ENCODE measurements at places on chromosomes 1 and 21.

DNA sequence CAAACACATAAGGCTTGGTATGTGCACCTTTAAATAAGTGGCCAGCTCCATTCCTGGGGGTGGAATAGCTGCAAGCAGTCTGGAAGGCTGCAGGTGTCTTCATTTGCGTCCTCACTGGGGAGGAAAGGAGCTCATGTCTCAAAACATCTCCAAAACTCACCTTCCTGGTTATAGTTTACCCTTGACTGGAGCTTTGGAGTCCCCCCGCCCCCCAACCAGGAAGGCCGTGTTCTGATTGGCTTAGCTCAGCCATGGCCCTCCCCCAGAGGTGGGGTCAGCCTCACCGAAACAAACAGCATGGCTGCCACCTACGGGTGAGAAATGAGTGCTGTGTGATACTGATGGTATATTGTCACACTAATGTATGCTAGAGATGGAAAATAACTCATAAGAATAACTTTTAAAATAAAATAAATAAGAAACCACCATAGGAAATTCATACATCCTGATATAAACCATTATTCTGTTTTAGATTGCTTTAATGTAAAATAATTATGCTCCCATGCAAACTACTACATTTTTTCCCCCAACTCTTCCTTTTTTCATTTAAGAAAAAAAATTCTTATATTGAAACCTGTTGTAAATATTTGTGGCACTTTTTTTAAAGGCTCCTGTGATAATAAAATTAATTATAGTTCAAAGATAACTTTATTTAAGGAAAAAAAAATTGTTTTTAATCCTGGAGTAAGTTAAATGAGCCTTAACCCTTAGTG, 90.8 kb downstream of the ZP4 start:
- peaks cover 4% of the 10 kb centered on the region for H3K27me3 ChIP-seq
- H3K4me1 ChIP-seq = no peaks in the 10 kb centered on the region
- no peak overlapping the region for H3K27ac ChIP-seq
- H3K4me3 ChIP-seq = no peak overlapping the region

DNA sequence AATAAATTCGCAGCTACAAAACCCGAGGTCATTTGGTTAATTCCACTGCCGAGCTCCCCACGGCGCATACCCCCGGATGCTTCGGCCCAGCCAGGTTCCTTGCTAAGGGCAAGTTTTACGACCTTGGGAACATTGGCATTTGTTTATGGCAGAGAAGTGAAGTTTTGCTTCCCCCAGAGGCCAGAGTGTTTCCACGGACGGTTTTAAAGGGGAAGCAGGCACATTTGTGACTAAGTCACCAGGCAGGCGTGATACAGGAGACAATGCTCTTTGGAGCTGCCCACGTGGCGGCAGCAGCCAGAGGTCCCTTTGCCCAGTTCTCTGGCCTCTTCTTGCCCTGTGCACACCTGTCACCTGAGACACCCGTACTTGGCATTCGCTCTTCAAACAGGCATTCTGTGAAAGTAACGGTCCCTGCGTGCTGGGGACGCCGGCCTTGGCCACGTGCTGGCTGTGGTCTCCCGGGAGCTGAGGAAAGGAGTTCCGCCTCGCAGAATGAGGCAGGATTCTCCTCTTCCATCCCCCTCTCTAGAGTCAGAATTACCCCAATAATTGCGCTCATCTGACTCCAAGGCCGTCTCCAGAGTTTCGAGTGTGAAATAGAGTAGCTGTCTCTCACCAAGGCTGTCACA, 138.3 kb downstream of the PRDM16 start:
- no peaks in the 10 kb centered on the region for H3K4me1 ChIP-seq
- H3K4me3 ChIP-seq = no peak overlapping the region
- H3K27ac ChIP-seq = no peak overlapping the region
- no peaks in the 10 kb centered on the region for H3K36me3 ChIP-seq
- DNase-seq = no peak

- H3K4me3 ChIP-seq = no peak overlapping the region
- H3K27ac ChIP-seq = no peak overlapping the region
- no peaks in the 10 kb centered on the region for H3K27me3 ChIP-seq
- H3K36me3 ChIP-seq = no peaks in the 10 kb centered on the region
- no peak for DNase-seq
- H3K4me1 ChIP-seq = no peaks in the 10 kb centered on the region
Measured at GRCh38 chr1:245598524-245599305, 443.9 kb downstream of the KIF26B start.

DNA sequence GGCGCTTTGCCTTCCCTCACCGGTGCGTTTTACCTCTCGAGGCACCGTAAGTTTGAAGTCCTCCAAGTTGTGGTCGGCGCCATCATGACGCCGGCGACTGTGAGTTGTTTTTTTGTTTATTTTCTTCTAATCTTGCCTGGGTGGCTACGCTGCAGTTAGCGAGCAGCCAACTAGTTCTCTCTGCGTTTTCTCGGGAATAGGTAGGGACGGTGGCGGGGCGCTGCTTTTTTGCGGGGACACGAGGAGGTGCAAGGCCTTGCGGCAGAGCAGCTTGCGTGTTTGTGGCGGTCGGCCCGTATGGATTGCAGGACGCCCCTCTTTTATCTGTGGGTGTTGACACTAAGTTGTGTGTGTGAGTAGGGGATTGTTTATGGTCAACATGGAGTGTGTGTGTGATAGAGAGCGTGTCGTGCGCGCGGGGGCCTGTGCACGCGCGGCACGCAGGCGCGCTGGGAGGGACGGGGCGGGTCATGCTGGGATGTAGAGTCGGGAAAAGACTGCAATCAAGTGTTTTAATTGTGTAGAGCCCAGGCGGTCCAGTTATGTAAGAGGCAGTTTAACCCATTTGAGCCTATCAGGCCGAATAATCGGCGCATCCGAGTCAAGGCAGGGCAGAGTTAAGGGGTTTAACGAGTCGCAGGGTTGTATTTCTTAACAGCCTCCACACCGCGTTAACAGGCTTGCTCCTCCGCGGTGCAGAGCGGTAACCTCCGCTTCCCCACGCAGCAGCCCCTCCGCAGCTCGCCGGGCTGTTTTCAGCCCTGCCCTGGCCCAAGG, 1.2 kb upstream of the NEGR1 start:
- peaks cover 16% of the 10 kb centered on the region for H3K4me1 ChIP-seq
- no peaks in the 10 kb centered on the region for H3K36me3 ChIP-seq
- peaks cover 22% of the 10 kb centered on the region for H3K27me3 ChIP-seq
- H3K4me3 ChIP-seq = no peak overlapping the region
- DNase-seq = peak; percentile 38

GRCh38 chr1:200905411-200906052, 10.8 kb downstream of the INAVA start:
- peaks cover 11% of the 10 kb centered on the region for H3K4me1 ChIP-seq
- peaks cover 23% of the 10 kb centered on the region for H3K27me3 ChIP-seq
- no peak overlapping the region for H3K4me3 ChIP-seq
- H3K27ac ChIP-seq = no peak overlapping the region

GRCh38 chr1:185795181-185795580, 61.0 kb downstream of the HMCN1 start:
- DNase-seq = no peak
- no peaks in the 10 kb centered on the region for H3K36me3 ChIP-seq
- no peaks in the 10 kb centered on the region for H3K4me1 ChIP-seq
- H3K27me3 ChIP-seq = peaks cover 4% of the 10 kb centered on the region

- peaks cover 80% of the 10 kb centered on the region for H3K4me1 ChIP-seq
- peak; percentile 80 for DNase-seq
- H3K27ac ChIP-seq = peak overlapping the region; percentile 98
- H3K4me3 ChIP-seq = peak overlapping the region; percentile 80
Measured at GRCh38 chr1:154747740-154748404, 122.2 kb downstream of the KCNN3 start.

DNA sequence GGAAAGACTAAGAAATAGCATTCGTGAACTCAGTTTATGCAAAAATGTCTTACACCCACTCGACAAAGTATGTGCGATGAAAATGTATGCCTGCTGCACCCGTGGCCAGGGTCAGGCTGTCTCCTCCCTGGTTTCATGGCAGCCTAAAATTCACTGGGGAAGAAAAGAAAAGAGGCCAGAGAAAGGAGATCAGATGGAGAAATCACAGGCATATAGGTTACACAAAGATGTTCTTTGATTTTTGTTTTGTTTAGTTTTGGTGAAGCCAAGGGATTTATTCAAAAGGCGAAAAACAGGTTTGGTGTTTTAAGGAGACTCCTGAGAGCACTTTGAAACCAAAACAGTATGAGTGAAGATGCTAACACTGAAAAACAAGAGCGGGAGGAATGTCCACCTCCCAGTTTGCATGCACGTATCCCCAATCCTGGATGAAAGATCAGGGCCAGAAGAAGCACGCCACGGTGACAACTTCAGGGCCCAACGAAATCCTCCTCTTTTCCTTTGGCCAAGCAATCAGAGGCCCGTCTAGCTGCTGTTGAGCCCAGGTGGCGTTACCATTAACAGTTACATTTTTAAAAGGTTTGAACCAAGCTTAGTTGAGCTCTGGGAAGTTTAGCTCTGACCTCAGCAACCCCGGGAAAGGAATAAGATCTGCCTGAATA, 992 bp upstream of the SSX2IP start:
- peak overlapping the region; percentile 91 for H3K4me3 ChIP-seq
- no peaks in the 10 kb centered on the region for H3K27me3 ChIP-seq
- peak; percentile 25 for DNase-seq
- no peaks in the 10 kb centered on the region for H3K36me3 ChIP-seq

- H3K36me3 ChIP-seq = peaks cover 5% of the 10 kb centered on the region
- peaks cover 30% of the 10 kb centered on the region for H3K4me1 ChIP-seq
- peak overlapping the region; percentile 13 for H3K27ac ChIP-seq
- H3K27me3 ChIP-seq = no peaks in the 10 kb centered on the region
- H3K4me3 ChIP-seq = no peak overlapping the region
Measured at GRCh38 chr1:243413431-243414151, 157.8 kb downstream of the SDCCAG8 start.

- H3K27me3 ChIP-seq = no peaks in the 10 kb centered on the region
- no peak overlapping the region for H3K4me3 ChIP-seq
- no peak for DNase-seq
- peaks cover 11% of the 10 kb centered on the region for H3K36me3 ChIP-seq
Measured at GRCh38 chr21:35108887-35109286, 59.8 kb upstream of the RUNX1 start.

- DNase-seq = peak; percentile 41
- H3K4me1 ChIP-seq = peaks cover 45% of the 10 kb centered on the region
- H3K4me3 ChIP-seq = no peak overlapping the region
- no peak overlapping the region for H3K27ac ChIP-seq
- no peaks in the 10 kb centered on the region for H3K27me3 ChIP-seq
- H3K36me3 ChIP-seq = peaks cover 18% of the 10 kb centered on the region
Measured at GRCh38 chr1:8554956-8555534, 237.1 kb downstream of the SLC45A1 start.

- H3K27ac ChIP-seq = peak overlapping the region; percentile 89
- no peaks in the 10 kb centered on the region for H3K27me3 ChIP-seq
- peak; percentile 14 for DNase-seq
Measured at GRCh38 chr1:41657679-41658295, 173.3 kb upstream of the EDN2 start.

GRCh38 chr1:117130526-117130925, 9.0 kb upstream of the TRIM45 start:
- no peaks in the 10 kb centered on the region for H3K36me3 ChIP-seq
- DNase-seq = no peak
- no peak overlapping the region for H3K27ac ChIP-seq
- H3K27me3 ChIP-seq = peaks cover 13% of the 10 kb centered on the region
- no peak overlapping the region for H3K4me3 ChIP-seq
- no peaks in the 10 kb centered on the region for H3K4me1 ChIP-seq

GRCh38 chr1:22447621-22448111, 4.0 kb upstream of the ZBTB40 start:
- no peak overlapping the region for H3K27ac ChIP-seq
- no peak for DNase-seq
- no peak overlapping the region for H3K4me3 ChIP-seq
- H3K27me3 ChIP-seq = peaks cover 3% of the 10 kb centered on the region
- peaks cover 15% of the 10 kb centered on the region for H3K4me1 ChIP-seq

Data from activated CD4-positive, alpha-beta T cell treated with anti-CD3 and anti-CD28 coated beads for 36 hours (primary cell).